ENCODE measurements at places on chromosomes 2 and 18. TPM values are rescaled to one million over a fixed set of nuclear protein-coding genes. Genes with fewer than 3 reads are reported as not detected.

ARHGAP28 gene
- total RNA-seq = not detected

SOWAHC gene
- 0.17 TPM for total RNA-seq

EIF2B4 gene
- total RNA-seq = 39.2 TPM

PTPRN gene
- not detected for total RNA-seq

GCG gene
- total RNA-seq = not detected

MTCL1 gene
- total RNA-seq = 0.69 TPM

GCFC2 gene
- 20.0 TPM for total RNA-seq

TUBB8B gene
- not detected for total RNA-seq

SLC23A3 gene
- total RNA-seq = 4.7 TPM

CREG2 gene
- total RNA-seq = not detected

UGT1A9 gene
- total RNA-seq = not detected

OTX1 gene
- total RNA-seq = not detected

ANKRD62 gene
- not detected for total RNA-seq

TMEM200C gene
- not detected for total RNA-seq

NGEF gene
- not detected for total RNA-seq

HOXD12 gene
- total RNA-seq = not detected

YPEL5 gene
- total RNA-seq = 50.0 TPM

HOXD8 gene
- total RNA-seq = not detected

PLEKHA3 gene
- 29.4 TPM for total RNA-seq

GRHL1 gene
- total RNA-seq = 0.25 TPM

NEB gene
- 0.43 TPM for total RNA-seq

PLCD4 gene
- total RNA-seq = 0.64 TPM

MAT2A gene
- 222 TPM for total RNA-seq

CAD gene
- total RNA-seq = 60.4 TPM

FAM110C gene
- total RNA-seq = 0.68 TPM

NEU2 gene
- total RNA-seq = not detected

ACVR1 gene
- total RNA-seq = 13.4 TPM

CRACDL gene
- 0.61 TPM for total RNA-seq

GAREM2 gene
- 4.9 TPM for total RNA-seq

CXCR4 gene
- total RNA-seq = 288 TPM

SLC66A2 gene
- 29.2 TPM for total RNA-seq

HTR2B gene
- not detected for total RNA-seq

POLR1A gene
- 29.5 TPM for total RNA-seq

DSG1 gene
- total RNA-seq = not detected

CDKL4 gene
- total RNA-seq = 1.2 TPM

TRAPPC8 gene
- 39.6 TPM for total RNA-seq

XDH gene
- total RNA-seq = not detected

FLACC1 gene
- 4.9 TPM for total RNA-seq

TRIM43 gene
- total RNA-seq = not detected

TSPYL6 gene
- not detected for total RNA-seq

SCYGR4 gene
- total RNA-seq = not detected

CXCR1 gene
- total RNA-seq = 0.14 TPM

SNRNP200 gene
- 201 TPM for total RNA-seq

ALLC gene
- total RNA-seq = not detected

AGXT gene
- not detected for total RNA-seq

KIF1A gene
- total RNA-seq = 2.0 TPM

SKA1 gene
- 27.8 TPM for total RNA-seq

GNAL gene
- total RNA-seq = not detected

ANKRD30BL gene
- total RNA-seq = not detected

CD207 gene
- not detected for total RNA-seq

ABCG5 gene
- not detected for total RNA-seq

LAMA3 gene
- 0.14 TPM for total RNA-seq

Measured in activated naive CD8-positive, alpha-beta T cell treated with anti-CD3 and anti-CD28 coated beads, Interleukin-2, amount 10 ng/mL, durations not matched to agents 7 days and 5 days (primary cell).